ENCODE measurements at places on chromosomes 4 and X. TPM values are rescaled to one million over a fixed set of nuclear protein-coding genes. Genes with fewer than 3 reads are reported as not detected.

GRCh38 chr4:1416948-1417260, 10.7 kb upstream of the NKX1-1 start:
- no peak for DNase-seq

DNA sequence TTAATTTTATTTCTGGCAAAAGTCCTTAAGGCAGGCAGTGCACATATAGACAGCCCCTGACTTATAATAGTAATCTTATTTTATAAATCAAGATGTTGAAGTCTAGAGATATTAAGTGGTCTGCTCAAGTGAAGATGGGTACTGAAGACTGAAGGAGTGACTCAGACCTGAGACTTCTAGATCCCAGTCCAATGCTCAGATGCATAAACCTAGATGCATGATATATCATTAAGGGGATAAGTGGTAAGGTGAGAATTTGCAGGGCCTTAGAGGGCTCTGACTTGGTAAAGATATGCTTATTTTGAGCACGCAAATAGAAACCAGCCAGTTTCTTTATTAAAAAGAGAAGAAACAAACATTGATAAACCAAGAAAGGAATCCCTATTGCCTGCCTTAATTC, 42.9 kb downstream of the SLC9A7 start:
- DNase-seq: no peak

DNA sequence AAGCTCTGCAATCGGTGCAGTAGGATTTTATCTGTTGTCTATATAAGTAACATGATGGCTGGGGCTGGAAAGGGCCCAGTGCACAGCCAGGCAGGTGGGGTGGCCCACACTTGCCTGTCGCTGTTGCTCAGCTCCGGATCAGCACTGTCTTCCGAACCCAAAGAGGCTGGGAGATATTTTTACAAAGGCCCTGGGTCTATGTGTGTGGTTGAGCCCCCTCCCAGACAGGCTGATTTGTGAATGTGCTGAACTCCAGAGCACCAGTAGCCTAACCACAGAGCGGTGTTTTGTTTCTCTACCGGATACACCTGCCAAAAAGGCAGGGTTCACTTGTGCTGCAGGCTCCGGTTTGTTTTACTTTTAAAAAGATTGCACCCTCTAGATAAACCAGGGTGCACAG, 33.5 kb upstream of the CHRNA9 start:
- no peak for DNase-seq

ANKRD17 gene
- 85.3 TPM for total RNA-seq

- no peak for DNase-seq
Measured at GRCh38 chrX:127207326-127207725, 387.8 kb downstream of the PRR32 start.

TMEM35A gene
- 5.8 TPM for total RNA-seq

AREG gene
- total RNA-seq: not detected

GRCh38 chrX:599837-600715, 30.5 kb upstream of the SHOX start:
- peak; percentile 53 for DNase-seq

- DNase-seq: peak; percentile 36
Measured at GRCh38 chr4:4855301-4856070, 4.0 kb upstream of the MSX1 start.

PLP1 gene
- total RNA-seq: 49.9 TPM

TIGD4 gene
- total RNA-seq: 1.7 TPM

LRIT3 gene
- total RNA-seq: 0.43 TPM

HTRA3 gene
- 3.6 TPM for total RNA-seq

GRCh38 chr4:114017120-114017917, 37.9 kb upstream of the ARSJ start:
- DNase-seq: no peak

GRCh38 chr4:188245651-188246050, 106.4 kb downstream of the TRIML1 start:
- DNase-seq: no peak

ATP2B3 gene
- total RNA-seq: 0.54 TPM

ADH1A gene
- total RNA-seq: not detected

DNA sequence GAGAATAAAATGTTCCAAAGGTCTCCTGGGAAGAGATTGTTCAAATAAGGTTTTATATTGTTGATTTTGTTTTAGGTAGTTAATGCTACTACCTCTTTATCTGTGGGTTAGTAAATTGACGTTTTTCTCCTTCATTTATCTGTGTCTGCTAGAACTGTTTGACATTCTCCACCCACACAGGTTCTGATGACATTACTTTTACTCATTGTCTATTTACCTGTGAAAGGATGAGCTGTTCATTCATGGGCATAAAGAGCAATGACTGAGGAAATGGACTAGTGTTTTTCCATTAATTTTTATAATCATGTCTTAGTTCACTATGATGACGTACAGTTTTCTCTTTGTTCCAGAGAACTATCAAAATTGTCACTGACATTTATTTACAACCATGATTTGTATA, 75.6 kb downstream of the CPE start:
- DNase-seq: no peak

DNA sequence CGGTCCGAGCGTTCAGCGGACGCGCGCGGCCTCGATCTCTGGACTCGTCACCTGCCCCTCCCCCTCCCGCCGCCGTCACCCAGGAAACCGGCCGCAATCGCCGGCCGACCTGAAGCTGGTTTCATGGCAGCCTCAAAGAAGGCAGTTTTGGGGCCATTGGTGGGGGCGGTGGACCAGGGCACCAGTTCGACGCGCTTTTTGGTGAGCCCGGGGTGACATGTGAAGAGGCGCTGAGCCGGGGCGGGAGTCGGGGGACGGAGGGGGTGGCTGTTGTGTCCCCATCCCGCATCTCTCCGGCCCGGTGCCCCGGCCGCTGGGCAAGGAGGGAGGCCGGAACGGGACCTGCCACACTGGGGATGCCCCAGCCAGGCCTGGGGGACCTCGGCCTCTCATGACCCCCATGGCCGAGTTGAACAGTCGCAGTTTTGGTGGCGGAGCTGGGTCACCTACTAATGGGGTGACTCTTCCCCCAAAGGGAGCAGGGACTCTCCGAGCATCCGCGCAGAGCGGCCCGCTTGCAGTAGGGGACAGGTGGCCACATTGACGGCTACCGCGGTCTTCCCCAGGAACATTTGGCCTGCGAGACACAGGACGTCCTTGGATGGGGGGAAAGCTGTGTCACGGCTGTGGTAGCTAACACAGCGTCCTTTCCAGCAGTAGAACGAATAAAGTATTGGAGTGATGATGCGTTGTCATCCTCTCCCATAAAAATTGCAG, at the start of gene GK:
Gene GK (plus strand): TSS at position 9 of the 717 bp plus-strand sequence. CDS start 115 bp downstream, at position 124.
- peak; percentile 12 for DNase-seq

AFM gene
- total RNA-seq: not detected

ADH7 gene
- total RNA-seq: not detected

DNA sequence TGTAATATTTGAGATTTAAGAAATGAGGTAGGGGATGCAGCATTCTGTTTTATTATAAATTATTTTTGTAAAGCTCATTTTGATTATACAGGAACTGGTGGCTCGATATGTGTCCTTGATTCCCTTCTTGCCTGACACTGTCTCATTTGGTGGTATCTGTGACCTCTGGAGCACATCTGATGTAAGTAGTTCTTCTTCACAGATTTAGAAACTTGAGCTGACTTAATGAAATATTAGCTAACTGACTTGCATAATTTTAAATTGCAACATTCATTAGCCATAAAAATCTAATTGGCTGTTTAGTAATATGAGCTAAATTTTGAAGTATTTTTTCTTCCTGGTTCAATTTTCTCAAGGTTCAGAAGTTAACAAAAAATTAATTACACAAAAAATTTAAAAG, 69.1 kb downstream of the FBXL5 start:
- no peak for DNase-seq

All from GM23338 (cell line).